ENCODE measurements at places on chromosomes 4 and X. TPM values are rescaled to one million over a fixed set of nuclear protein-coding genes. Genes with fewer than 3 reads are reported as not detected.

DNA sequence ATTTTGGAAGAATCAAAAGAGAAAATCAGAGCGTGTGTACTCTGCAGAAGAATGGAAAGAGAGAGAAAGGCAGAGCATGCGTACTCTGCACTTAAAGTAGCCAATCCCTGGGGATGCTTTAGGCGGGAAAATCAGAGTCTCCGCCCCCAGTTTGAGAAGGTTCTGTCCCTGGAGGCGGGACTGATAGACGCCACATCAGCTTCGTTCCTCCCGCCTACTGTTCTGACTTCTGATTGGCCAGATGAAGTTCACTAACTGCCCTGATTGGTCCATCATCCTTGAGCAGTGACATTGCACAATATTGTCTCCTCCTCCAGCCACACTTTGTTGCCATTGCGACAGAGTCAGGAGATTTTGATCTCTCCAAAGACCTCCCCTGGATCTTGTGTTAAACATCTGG is 23.8 kb downstream of the SSX1 start:
- DNase-seq: no peak

DNA sequence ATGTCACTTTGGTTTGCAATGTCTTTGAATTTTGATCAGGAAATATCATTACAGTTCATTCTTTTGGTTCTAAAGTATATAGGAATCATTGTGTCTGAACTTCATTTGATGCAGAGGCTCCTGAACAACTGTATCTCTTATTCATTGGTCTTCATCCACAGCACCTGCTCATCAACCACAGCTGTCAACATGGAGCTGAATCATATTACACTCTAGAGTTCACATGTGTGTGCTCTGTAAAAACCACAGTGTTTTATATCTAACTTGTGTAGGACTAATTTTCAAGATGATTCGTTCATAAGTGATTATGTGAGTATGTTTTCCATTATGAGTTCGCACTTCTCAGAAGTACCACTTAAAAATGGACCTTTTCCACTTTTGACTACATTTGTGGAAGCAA is 643.3 kb upstream of the FAM241A start:
- no peak for DNase-seq

GRCh38 chr4:8102076-8102355 is 56.6 kb downstream of the ABLIM2 start:
- no peak for DNase-seq

DNA sequence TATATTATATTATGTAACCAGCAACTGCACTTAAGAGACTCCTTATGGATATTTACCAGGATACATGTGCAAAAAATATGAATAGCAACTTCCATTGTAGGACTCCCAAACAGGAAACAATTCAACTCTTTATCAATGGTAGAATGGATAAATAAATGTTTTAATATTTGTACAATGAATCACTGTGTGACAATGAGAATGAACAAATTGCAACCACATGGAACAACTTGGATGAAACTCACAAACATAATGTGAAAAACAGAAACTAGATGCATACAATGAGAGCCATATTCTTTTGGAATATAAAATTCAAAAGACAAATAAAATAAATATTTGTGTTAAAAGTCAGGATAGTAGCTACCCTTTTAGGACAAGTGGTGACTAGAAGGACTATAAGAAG is 1015.7 kb downstream of the TECRL start:
- no peak for DNase-seq

DNA sequence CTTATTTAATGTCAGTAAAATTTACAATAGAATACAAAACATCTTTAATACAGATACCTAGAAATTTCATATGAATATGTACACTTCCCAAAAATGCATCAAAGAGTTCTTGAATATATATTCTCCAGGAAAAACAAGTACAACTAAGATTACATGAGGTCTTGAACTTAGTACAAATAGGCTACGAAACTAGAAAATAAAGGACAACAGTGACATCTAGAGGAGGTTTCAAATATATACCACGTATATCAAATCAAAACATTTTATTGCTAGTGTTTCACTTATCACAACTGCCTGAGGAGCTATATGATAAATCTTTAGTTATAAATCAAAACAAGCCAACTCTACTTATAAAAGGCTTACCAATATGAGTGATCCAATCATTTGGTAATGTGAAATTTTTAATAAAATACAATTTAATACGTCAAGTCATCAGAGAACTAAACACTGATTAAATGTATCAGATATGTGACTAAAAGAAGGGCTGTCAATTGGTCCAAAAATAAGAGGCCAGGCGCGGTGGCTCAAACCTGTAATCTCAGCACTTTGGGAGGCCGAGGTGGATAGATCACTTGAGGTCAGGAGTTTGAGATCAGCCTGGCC is 36.6 kb downstream of the ANAPC10 start:
- no peak for DNase-seq

- DNase-seq: no peak
These were observed 239.6 kb downstream of the PARM1 start for GRCh38 chr4:75172551-75172950.

DNA sequence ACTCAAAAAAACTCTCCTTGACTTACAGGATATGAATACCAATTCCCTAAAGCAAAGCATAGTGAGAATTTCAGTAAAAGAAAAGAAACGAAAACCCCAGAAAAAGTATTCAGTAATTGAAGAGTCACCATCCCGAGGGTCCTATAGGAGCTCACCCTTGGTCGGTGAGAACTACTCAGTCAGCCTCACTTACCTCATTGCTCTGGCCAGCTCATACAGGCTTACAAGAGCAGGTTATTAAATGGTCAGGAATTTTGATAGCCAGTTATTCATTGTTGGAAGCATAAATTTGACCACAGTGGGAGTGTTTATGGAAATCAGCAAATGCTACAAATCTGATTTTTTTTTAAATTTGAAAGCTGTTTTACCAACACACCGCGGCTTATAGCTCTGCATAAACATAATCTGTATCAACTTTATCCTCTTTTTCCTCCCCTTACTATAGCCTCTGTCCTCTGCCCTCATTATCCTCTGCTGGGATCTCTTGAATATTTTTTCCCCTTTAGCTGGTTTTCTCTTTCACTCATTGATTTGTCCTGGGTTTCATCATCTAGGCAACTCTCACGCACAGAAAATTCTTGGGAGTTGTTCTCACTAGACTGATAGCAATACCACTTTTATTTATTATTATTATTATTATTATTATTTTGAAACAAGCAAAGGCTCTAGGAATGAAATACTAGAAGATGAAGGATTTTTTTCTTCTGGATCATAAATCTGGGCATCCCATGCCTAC is 11.0 kb upstream of the CXCL2 start:
- no peak for DNase-seq

SLC10A4 gene
- 2.1 TPM for total RNA-seq

REPS2 gene
- total RNA-seq: 84.8 TPM

ARHGAP6 gene
- 3.0 TPM for total RNA-seq
